Left hindlimb (tissue), 1 donor: ENCODE measurements at places on chromosomes 12 and 14.

DNA sequence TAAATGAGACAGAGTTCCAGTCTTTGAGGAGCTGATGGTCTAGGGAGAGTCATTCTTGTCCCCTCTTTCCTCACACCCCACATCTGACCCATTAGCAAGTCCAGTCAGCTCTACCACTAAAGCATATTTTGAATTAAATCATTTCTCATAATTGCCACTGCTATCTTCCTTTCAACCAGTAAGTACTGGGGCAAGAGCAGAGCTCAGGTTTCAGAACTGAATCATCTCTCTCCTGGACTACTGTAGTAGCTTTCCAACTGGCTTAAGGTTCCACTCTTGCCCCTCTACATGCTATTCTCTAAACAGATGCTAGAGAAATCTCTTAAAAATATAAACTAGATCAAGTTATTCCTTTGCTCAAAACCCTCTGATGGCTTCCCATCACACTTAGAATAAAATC, 218.3 kb downstream of the TTC6 start:
- no peak for DNase-seq

DNA sequence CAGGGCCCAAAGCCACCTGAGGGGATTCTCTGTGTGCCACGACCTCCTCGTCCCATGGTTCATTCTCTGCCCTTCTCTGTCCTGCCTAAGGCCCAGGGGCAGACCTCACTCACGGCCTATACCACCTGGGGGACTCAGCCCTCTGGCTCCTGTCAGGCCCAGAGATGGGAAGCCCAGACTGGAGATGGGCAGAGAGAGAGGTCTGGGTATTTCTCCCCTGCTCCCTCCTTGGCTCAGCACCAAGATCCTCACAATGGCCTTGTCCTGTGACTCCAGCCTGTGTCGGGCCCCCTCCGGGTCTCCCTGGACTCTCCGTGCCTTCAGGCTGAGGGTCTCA, 46.9 kb upstream of the BCL11B start:
- no peak for DNase-seq

DNA sequence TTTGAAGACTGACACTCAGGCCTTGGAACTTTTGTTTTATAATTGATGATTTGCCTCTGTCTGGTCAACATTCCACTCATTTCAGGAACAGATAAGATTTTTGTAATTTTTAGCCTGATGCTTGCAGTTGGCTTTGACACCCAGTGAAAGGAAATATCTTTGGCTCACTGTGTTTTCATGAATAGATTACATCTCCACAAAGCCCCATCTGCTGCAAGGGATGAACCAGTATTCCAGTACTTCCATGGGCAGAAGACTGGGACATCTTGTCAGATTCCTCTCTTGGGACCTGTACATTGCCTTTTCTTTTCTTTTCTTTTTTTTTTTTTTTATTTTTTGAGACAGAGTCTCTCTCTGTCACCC, 28.4 kb downstream of the GSG1 start:
- no peak for DNase-seq

DNA sequence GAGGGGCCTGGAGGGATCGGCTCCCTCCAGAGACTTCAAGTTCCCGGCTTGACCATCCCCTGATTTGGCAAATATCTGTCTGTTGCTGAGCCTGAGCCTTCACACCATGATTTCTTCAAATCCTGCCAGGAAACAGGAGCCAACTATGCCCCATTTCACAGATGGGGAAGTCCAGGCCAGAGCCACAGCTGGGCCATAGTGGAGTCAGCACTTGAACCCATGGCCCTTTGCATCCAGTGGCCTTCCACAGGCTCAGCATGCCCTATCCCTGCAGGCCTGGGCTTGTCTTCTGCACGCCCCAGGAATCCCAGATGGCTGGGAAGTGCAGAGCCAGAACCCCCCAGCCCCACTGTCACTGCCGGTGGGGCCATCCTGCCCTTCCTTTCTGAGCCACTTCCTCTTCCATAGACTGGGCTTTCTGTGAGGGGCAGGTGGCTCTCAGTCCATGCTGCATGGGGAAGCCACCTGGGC, 44.9 kb downstream of the CYP46A1 start:
- DNase-seq: peak; percentile 25
